Occipital lobe (tissue), 3 donors: ENCODE measurements at places on chromosomes 5 and 9.

DNA sequence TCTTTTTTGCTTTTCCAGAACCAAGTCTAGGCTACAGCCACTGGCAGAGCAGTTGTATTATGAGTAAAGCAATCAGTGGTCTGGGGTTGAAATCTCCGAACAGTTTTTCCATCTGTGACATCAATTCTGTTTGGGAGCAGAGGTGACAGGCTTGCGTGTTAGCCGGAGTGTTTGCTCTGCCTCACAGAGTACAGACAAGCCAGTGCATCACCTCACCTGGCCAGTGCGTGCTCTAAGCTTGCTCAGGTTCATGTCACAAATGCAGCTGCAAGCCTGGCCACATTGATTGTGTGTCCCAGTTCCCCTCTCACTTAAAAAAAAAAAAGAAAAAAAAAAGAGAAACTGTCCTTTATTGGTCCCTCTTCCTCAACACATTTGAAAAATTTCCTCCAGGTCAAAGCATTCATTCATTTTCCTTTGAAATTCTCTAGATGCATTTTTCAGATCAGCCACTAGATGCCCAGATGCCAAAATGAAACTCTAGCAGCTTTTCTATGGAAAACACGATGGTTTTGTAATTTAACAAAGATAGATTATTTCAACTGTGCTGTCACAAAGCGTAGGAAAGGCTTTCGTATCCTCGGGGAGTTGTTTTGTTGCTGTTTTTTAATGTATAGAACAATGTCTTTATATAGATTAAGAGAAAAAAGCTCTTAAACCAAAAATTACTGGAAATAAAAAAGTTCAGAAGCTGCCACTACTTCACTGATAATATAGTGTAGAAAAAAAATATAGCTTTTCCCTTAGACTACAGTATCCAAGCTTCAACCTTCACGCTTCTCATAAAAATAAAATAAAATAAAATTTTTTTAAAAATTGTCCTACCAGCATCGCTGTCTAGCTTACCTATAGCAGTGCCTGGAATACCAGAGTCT, 585.5 kb downstream of the TLE1 start:
- DNase-seq = no peak

GRCh38 chr5:62589504-62589903, 10.9 kb downstream of the LRRC70 start:
- DNase-seq = no peak

DNA sequence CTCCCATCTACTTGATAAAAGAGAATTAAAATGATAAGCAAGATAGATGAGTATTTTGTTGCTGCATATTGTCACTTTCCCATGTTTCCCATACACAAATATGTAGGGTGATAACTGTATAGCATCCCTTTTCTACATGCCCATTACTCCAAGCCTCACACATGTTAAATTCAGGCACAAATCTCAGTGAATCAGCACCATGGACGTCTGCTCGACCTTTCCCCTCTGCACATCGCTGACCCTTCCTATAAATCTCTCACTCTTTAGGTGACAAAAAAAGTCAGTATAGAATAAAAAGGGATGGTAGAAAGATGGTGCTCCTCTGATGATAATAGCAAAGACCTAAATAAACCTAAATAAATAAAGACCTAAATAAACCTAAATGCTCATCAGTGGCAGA, 1097.7 kb upstream of the C9orf72 start:
- DNase-seq = no peak

DNA sequence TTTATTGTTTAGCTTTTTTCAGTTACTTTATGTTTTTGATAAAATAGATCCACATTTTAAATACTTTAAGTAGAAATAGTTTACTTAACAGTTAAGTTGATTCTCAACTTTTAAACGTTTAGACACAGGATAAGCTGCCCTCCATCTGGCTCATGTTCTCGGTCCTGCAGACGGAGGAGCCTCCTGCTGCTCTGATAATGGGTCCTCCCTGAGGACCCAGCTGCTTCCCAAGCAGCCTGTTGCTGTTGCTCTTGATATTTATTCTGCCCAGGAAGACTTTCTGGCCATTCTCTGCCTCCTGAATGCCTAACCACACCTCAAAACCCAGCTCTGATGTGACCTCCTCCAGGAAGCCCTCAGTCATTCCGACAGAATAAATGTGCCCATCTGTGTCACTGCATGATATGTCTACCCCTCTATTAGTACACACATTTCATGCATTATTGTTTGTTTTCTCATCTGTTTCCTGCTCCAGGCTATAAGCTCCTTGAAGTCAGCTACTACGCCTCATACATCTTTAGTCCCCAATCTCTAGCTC, 267.2 kb upstream of the MSX2 start:
- DNase-seq = no peak

DNA sequence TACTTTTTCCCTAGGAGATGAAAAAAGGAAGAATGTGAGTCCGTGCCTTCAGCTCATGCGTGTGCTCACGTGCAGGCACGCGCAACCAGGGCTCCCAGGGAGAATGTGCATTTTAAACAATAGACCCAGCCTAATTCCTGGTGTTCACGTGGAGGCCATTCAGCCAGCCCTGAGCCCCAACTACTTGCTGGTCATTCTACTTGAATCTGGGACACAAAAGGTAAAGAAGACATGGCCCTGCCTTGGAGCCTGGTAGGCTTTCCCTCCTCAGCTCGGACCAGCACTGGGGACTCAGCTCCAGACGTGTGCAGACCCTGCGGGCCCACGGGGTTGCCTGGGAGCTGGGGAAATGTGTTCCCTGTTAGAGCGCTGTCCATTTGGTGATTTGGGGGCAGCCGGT, 125.5 kb downstream of the MVB12B start:
- DNase-seq = no peak

DNA sequence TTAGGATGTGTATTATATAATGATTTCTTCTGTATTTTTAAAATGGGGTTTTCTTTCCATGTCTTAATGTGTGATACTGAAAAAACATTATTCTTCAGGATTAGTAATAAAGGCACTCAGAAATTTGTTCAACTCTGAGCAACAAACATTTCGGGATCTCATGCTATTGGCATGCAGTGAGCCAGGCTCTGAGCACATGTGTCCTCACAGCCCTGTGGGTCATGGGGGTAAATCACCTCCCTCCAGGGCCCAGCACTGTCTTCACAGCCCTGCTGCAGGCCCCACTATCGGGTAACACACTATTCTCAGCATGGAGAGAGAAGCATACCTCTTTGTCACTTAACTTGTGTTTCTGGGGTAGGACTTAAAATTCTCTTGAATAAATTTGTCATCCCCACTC, 14.0 kb downstream of the TMEM174 start:
- no peak for DNase-seq

DNA sequence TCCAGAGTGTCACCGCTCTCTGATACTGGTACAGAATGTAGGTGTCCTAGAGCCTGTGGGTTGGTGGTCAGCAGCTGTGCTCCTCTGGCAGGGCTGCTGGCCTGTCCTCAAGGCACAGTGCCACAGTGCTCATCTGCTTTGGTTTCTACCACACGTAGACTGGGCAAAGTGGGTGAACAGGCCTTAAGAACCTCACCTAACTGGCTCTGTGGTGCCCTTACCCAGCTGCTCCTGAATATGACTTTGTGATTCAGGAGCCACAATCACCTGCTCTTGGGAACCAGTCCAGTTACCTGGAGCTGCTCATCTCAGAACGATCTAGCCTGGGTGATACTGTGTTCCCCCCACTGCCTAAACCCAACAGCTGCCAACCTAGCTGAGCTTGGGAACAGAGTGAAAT, 6.4 kb downstream of the NOP16 start:
- no peak for DNase-seq

- DNase-seq = no peak
Observed at GRCh38 chr5:126987271-126987899, 43.0 kb downstream of the MARCHF3 start.

DNA sequence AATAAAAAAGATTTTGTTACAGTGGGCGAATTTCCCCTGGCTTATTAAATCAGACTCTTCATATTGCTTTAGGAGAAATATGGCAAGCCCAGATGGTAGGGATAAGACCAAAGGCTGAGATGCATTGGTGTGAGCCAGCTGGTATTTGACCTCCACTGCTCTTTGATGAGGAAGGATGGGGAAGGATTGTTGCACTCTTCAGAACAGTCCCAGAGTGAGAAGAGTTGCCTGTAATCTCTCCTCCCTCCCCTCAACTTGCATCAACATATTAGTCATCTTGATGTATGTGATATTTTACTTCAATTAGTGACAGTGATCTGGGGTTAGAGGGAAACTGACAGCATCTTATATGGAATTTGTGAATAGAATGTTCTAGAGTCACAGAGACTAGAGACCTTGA, 136.6 kb downstream of the ADAMTS12 start:
- DNase-seq = no peak

- no peak for DNase-seq
Observed at GRCh38 chr5:74272024-74272775, 368.3 kb downstream of the ENC1 start.

DNA sequence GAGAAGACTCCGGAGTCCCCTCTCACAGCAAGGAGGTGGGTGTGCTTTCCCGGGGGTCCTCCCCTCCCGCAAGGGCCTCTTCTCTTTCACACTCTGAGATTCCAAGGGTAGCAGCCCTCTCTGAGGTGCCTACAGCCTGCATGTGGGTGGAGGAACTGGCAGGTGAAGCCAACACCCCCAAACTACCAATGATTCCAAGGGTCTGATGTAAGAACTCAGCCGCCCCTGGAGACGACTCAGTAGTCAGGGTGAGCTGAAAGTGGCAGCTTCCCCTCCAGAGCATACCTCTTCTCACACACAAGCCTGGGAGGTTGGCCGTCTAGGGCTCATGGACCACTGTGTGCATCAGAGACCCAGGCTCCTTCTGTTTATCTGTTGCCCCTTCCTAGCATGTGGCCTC, 66.1 kb downstream of the TSPAN17 start:
- DNase-seq = no peak

DNA sequence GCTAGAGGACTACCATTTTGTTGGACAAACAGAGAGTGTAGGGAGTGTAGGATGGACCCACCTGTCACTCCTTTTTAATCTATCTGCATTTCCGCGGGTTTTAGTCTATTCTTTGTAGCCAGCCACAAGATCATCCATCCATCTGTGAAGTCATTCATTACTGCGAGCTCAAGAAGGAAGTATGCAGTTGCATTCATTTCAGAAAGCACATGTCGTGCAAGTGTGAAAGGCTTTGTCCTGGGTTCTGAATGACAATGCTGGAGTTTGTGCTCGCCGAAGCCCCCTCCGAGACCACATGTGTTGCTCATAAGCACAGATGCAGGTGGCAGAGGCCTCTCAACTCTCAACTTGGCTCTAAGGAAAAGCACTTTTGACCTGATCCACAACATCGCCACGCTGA, 70.3 kb upstream of the BASP1 start:
- DNase-seq = no peak

GRCh38 chr9:120971938-120972337, 45.3 kb upstream of the TRAF1 start:
- DNase-seq = no peak

- DNase-seq = peak; percentile 80
Observed at GRCh38 chr5:150161242-150162141, 5.1 kb upstream of the CDX1 start.

- DNase-seq = no peak
Observed at GRCh38 chr5:174533751-174534241, 190.6 kb upstream of the MSX2 start.

GRCh38 chr9:78543353-78543752, 246.4 kb downstream of the PSAT1 start:
- no peak for DNase-seq

DNA sequence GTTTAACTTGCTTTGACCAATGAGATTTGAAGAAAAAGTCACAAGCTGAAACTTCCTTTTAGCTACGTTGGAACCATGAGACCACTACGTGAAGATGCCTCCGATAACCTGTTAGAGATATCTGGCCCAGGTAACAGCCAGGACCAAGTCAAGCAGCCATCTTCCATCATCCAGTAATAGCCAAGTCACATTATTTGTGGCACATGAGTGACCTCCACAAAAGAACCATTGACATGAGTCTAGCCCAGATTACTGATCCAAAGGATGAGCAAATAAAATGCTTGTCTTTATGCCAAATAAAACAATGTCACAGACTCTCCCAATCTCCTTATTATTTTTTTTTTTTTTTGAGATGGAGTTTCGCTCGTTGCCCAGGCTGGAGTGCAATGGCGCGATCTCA, 1.6 kb downstream of the DEPDC1B start:
- DNase-seq = no peak

- DNase-seq = no peak
Observed at GRCh38 chr5:65955746-65956145, 29.4 kb downstream of the ERBIN start.

- DNase-seq = no peak
Observed at GRCh38 chr5:54704333-54704732, 186.8 kb downstream of the SNX18 start.

- no peak for DNase-seq
Observed at GRCh38 chr9:69444791-69445190, 119.8 kb downstream of the ENTREP1 start.

GRCh38 chr5:150412319-150413175, at the start of gene CD74:
Gene CD74, minus strand, starts transcription at chr5:150412910. Its CDS starts 161 bp downstream, at chr5:150412749.
- peak; percentile 40 for DNase-seq
